ENCODE measurements at places on chromosomes 4 and X.

DNA sequence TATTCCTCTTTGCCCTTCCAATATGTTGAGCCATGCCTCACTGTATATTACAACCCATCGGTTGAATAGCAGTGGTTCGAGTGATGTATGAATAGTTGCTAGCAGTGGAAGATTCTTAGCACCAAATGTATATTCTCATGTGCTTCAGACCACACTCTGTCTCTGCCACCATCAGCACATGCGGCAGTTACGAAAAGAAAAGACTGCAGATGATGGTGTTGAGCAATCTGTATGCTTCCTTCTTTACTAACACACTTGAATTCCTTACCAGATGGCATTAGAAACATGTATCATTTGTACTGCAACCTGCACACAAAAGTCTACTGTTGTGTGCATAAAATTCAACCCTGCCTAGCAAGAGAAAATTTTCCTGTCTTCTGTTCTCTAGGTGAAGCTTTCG is 214.6 kb downstream of the ENOX2 start:
- no peak for DNase-seq

GRCh38 chr4:140710908-140711622 is 45.1 kb downstream of the TBC1D9 start:
- DNase-seq = no peak

GRCh38 chrX:122055460-122055859 is 1008.0 kb downstream of the GLUD2 start:
- no peak for DNase-seq

DNA sequence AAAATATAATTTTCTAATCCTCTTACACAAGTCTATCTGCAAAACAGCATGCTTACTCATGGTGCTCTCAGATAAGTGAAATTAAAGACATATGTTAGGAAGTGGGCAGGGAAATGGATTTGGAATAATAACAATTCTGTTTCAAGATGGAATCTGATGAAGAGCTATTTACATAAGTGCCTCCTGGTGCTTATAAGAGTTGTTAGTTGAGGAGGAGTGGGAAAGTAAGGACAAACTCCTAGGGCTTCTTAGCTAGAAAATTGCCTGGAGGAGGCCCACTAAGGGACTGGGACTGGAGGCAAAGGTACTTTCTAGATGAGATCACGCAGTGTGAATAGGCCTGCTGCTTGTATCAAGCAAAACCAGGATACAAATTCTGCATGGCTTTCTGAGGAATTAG is 939.8 kb downstream of the GLUD2 start:
- DNase-seq = no peak

GRCh38 chr4:86706923-86707597 is 112.9 kb downstream of the PTPN13 start:
- no peak for DNase-seq

- DNase-seq = no peak
These were observed 129.8 kb downstream of the GPR143 start for GRCh38 chrX:9635803-9636202.

DNA sequence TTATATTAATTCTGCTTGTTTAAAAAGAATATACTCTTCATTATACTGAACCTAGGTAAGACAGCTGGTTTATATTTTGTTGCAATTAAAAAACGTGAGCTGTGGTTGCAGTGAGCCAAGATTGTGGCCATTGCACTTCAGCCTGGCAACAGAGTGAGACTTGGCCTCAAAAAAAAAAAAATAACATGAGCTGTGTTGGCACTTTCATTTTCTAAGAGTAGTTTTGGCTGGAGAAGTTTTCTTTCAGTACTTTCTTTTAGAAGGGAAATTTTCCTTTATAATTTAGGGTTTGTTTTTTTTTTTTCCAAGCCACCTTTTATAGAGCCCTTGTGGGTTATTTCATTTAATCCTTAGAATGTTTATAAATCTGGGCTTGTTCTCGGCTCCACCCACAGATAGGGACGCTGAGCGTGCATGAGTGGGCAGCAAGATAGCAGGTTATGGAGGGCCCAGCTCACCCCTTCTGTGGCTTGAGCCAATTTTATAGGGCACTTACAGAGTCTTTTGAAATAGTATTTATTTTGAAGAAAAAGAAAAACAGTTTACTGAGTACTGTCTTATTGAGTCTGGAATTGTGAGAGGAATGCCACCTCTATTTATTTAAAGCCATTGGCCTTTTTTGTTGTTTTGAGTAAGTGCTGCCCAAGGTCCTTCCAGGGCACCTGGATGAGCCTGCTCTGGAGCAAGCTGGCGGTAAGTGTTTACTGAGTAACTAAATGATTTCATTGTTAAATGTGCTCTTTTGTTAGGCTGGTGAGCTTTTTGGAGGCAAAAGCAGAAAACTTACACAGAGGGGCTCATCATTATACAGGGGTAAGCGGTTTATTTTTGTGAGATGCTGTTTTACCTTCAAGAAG is 60.9 kb downstream of the HTT start:
- DNase-seq = no peak

DNA sequence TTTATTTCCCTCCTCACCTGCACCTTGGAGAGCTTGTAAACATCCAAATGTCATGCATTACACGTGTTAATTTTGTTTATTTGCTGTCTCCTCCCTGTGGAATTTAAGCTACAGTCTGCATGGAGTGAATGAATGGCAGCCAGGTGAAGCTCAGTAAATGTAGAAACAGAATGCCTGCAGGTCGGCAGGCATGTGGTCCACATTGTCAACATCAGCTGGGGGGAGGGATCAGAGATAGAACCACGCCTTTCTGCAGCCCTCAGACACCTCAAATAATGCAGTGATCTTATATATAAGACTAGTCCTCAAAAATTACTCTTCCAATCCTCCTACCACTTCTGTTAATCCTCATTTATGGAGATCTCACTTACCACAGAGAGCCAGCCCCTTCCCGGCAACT is 131.2 kb upstream of the KIT start:
- no peak for DNase-seq

DNA sequence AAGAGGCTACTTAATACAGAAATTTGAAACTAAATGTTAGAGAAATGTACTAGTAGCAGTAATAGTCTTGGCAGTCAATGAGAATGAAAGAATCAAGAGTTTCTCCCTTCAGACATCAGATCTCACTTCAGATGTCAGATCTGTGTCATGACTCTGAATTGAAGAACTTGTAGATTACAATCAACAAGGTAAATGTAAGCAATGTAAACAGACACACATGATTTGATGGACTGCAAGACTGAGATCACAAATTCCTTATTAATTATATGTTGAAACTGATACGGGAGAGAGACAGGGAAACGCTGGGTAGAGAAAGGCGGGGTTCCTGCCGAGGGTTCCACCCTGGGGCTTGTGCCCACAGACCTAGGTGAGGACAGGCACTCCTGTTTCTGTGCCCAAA is 65.5 kb upstream of the HHIP start:
- no peak for DNase-seq

- DNase-seq = no peak
These were observed 3.5 kb upstream of the DCTD start for GRCh38 chr4:182920676-182921075.

GRCh38 chr4:159008671-159009070 is 94.2 kb upstream of the RAPGEF2 start:
- DNase-seq = no peak

GRCh38 chrX:123422875-123423274 is 238.8 kb downstream of the GRIA3 start:
- no peak for DNase-seq

DNA sequence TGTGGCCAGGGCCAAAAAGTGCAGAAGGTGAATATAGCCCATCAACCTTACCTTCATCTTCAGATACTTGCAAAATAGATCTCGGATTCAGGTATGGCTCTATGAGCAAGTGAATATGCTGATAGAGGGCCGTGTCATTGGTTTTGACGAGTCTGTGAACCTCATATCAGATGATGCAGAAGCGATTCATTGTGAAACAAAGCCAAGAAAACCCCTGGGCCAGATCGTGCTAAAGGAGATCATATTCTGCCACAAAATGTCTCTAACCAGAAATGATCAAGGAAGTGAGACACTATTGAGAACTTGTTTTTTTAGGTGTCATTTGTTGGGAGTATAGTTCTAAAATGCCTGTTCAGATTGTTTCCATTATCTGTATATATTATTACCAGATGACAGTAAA is 48.3 kb downstream of the PDK3 start:
- no peak for DNase-seq

DNA sequence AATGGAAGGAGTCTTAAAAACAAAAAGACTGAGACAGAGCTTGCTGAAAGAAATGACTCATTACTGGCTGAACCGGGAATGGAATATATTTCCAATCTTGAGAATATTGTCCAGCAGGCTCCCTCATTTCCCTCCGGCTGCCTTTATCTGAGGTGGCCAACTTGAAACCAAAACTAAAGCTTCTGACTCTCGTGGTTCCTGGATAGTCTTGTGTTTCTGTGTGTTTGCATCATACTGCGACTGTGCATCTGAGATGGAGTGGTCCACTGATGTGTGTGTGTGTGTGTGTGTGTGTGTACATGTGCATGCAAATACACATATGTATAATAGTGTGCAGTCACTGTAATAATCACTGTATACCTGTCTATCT is 145.6 kb upstream of the SCML1 start:
- no peak for DNase-seq

- no peak for DNase-seq
These were observed 82.2 kb upstream of the MAGEA10 start for GRCh38 chrX:152220606-152221005.

GRCh38 chr4:73234712-73235111 is 23.9 kb downstream of the ANKRD17 start:
- no peak for DNase-seq

- no peak for DNase-seq
These were observed 31.7 kb downstream of the TXK start for GRCh38 chr4:48102303-48102702.

- DNase-seq = no peak
These were observed 332.7 kb upstream of the FGF16 start for GRCh38 chrX:77114501-77114900.

GRCh38 chr4:70359115-70359661 is 1.4 kb upstream of the SMR3A start:
- no peak for DNase-seq

DNA sequence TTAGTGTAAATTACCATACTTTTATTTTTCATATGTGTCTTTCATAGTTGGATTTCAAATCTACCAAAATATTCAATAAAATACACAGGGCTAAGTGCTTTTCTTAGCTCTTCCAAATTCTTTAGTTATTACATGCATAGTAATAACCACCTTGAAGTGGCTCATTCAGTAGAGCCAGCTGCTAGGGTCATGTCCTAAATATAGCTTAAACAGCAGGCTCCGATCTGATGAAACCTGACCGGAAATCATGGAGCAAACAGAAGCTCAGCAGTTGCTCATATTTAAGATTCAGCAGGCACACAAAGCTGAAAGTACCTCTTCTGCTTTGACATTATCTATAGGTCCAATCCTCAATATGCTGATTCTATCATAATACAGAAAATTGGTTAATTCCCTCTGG is 1470.4 kb downstream of the ADGRL3 start:
- DNase-seq = no peak

DNA sequence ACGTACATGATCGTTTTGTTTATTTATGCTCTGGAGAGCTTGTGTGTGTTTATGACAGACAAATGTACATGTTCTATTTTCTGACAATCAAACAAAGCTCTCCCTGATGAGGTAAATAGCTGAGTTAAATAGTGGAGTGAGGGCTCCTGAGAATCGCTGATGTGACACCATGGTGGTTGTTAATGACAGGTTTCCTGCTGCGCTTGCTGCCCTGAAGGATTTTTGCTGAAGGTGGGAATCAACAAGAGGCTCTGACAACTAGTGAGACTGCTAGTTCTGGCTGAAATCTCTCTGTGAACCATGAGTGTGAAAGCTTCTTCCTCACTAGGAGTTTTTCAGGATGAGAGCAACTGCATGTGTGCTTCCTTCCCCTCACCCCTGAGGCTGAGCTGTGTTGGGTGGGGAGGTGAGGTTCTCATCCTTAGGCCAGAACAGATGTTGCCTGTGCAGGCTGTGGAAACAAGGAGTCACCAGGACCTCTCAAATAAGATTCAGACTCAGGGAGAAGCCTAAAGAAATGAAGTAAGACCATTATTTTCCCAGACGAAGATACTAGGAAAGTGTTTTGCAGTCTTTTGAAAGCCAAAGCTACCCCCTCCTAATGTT is 173.4 kb upstream of the JADE1 start:
- no peak for DNase-seq

GRCh38 chrX:136588036-136588435 is 56.0 kb downstream of the VGLL1 start:
- no peak for DNase-seq

- no peak for DNase-seq
These were observed 23.6 kb downstream of the EIF4E start for GRCh38 chr4:98905297-98905696.

- no peak for DNase-seq
These were observed 60.8 kb downstream of the AWAT2 start for GRCh38 chrX:69988955-69989394.

- no peak for DNase-seq
These were observed 38.9 kb downstream of the NOP14 start for GRCh38 chr4:2924286-2924685.

- DNase-seq = no peak
These were observed 66.1 kb downstream of the POLA1 start for GRCh38 chrX:24759786-24760185.

GRCh38 chr4:18202486-18202885 is 180.9 kb upstream of the LCORL start:
- DNase-seq = no peak

DNA sequence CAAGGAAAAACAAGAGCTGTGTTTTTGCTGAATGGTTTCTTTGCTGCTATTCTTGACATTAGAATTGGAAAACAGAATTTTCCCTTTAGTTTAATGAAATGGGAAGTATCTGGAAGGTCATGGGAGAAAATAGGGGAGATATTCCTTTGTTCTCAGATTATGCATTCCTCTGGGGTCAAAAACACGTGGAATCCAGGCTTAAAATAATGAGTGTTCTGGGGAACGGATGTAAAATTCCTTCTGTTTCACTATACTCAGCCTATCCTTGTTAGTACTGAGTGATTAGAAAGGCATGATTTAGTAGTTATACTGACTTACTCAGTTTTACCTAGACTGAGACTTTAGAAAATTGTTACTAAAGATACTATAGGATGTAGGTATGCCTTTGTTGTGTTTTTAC is 107.3 kb downstream of the ARHGAP10 start:
- no peak for DNase-seq

DNA sequence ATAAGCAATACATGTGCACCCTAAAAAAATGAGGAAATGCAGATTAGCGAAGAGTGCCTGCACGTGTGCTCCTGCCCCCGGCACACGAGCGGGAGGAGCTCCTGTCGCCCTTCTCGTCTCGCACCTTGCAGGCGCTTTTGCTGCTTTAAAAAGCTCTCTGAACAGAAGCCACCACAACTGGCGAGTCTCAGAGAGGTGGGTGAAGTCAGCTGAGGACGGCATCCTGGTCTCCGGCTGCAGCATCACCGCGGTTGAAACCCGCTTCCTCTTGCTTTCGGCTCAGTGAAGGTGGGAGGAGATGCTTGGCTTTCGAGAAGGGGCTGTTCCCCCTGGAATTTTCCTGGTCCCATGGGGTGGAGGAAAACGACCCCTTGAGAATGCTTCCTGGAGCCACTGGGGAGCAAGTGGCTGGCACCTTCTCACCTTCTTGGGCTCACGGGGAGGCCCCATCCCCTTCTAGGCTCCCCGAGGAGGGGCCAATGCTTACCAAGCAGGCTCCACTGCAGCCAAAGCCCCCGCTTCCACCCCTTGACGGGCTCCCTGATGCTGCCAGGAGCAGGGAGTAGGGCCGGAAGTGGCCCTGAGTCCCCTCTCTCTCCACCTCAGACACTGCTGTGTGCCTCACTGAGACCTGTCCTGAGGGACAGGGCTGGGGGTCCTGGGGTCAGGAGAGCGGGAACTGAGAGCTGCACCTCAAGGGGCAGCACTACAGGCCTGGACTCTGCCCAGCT is 29.2 kb upstream of the MXD4 start:
- no peak for DNase-seq
